ENCODE measurements at places on chromosomes 11 and 22.

DNA sequence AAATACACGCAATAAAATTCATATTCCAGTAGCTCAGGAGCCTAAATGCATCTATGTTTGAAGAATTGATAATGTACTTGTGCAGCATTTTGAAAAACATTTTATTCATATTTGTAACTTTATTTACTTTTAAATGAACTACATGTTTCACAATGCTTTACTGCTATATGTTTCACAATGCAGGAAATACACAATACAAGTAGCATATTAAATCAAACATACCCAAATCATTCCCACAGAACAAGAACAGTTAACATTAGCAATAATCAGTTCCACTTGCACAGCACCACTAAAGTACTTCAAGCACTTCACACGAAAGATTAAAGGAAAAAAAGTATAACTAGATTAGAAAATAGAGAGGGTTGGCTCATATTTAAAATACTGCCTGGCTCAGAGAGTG, 343.6 kb upstream of the CCDC90B start:
- no peak for DNase-seq

DNA sequence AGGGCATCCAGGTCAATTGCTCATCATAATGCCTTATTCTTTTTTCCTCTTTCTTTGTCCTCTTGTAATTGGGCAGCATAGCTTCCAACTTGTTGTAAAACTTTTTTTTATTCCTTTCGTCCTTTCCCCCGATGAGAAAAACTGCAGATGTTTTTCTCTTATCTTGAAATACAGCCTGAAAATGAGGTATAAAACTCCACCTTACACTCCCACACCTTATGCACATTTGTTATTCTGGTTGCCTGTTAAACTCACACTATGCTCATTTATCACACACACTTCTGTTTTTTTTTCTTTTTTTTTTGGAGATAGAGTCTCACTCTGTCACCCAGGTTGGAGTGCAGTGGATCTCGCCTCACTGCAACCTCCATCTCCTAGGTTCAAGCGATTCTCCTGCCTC, 1.9 kb upstream of the OR51A2 start:
- DNase-seq: no peak

DNA sequence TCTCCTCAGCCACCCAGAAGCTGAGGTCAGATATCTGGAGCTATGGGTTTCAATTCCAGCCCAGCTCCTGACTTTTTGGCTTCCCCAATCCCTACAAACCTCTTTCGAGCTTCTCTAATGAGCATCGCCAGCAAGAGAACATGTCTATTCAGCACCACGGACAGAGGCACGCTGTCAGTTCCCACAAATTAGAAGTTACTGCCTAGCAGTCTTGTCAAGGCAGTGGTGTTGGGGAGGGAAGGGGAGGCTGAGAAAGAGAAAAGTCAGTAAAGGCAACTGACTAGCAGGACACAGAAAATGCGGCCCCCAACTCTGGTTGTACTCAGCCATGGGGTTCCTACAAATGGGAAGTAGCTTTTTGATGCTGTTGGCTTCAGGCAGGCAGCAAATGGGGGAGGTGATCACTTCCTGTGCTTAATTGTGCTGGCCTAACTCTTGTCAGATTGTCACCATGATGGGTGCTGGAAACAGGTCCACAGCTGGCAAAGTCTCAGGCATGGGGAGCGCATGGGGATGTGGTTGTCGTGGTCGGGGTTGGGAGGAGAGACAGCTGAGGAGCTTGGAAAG, 205.9 kb downstream of the ST3GAL4 start:
- peak; percentile 58 for DNase-seq

- peak; percentile 91 for DNase-seq
Observed at GRCh38 chr22:31829505-31829904, 75.7 kb downstream of the DEPDC5 start.

GRCh38 chr11:126630488-126630887, 275.0 kb downstream of the ST3GAL4 start:
- no peak for DNase-seq

DNA sequence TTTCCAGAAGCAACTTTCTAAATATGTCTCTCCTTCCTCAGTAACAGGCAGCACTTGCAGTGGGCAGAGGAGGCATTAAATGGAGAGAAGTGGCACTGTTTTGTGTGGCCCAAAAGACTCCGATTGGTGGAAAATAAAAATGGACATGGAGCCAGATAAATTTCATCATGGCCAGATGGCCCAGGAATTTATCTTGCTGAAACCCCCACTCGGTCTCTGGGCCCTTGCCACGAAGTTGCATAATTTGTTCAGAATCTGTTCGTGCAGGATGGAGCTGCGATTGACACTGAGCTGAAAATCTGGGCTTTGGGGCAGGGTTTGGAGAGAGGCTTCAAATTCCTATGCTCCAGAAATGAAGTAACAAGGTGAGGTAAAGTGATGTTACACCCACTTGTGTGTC, 65.5 kb downstream of the C11orf91 start:
- DNase-seq: peak; percentile 93

GRCh38 chr11:82900277-82901164, at the start of gene PRCP:
PRCP (minus strand) TSS chr11:82900430; CDS start chr11:82900402, 28 bp downstream.
- DNase-seq: peak; percentile 87

Data from AG10803 (cell line).